Tibial artery (tissue), 4 donors: ENCODE measurements at places on chromosomes 7 and 10.
A peak's percentile ranks its signal among the peaks of the same experiment; 100 is the strongest.

GRCh38 chr10:30625080-30625479 lies 4.5 kb downstream of the LYZL2 start:
- no peaks in the 10 kb centered on the region for H3K36me3 ChIP-seq
- DNase-seq = no peak
- no peak overlapping the region for H3K4me3 ChIP-seq
- no peaks in the 10 kb centered on the region for H3K4me1 ChIP-seq

DNA sequence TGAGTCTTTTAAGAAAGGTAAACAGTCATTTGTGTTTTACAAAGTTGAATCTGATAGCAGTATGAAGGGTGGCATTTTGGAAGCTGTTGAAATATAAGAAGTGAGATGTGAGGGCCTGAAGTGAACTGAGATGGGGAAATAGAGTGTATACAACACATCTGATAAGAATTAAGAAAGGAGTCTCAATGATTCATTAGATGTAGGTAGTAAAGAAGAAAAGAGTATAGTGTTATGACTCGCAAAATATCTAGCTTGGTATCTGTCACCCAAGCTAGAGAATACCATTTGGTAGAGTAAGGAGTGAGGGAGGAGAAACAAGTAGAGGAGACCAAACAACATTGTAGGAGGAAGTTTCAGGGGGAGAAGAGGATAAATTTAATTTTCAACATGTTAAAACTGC lies 5.3 kb downstream of the PTPN12 start:
- DNase-seq = no peak
- peaks cover 63% of the 10 kb centered on the region for H3K4me1 ChIP-seq
- no peaks in the 10 kb centered on the region for H3K36me3 ChIP-seq
- H3K27ac ChIP-seq = no peak overlapping the region
- H3K4me3 ChIP-seq = no peak overlapping the region
- H3K27me3 ChIP-seq = no peaks in the 10 kb centered on the region

GRCh38 chr7:107644309-107644974 lies 16.2 kb upstream of the SLC26A4 start:
- DNase-seq = no peak
- no peaks in the 10 kb centered on the region for H3K27me3 ChIP-seq
- no peak overlapping the region for H3K27ac ChIP-seq

DNA sequence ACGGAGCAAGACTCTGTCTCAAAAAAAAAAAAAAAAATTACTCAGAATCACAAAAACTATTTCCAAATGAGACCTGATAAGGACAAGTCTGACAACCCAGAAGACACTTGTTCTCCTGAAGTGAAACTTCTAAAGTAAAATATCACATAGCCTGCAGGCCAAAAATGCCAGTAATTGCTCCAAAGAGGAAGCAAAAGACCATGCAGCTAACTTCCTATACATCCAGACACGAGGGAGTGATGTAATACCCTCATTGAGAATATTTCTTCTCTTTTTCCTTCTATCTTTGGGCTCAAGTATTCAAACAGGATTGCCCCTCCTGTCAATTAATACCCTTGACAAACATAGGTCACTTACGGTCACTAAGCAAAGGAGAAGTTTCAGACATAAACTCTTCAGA lies 31.2 kb downstream of the ARMH3 start:
- H3K4me3 ChIP-seq = no peak overlapping the region
- DNase-seq = no peak
- no peaks in the 10 kb centered on the region for H3K27me3 ChIP-seq
- H3K27ac ChIP-seq = no peak overlapping the region
- H3K36me3 ChIP-seq = peaks cover 67% of the 10 kb centered on the region

DNA sequence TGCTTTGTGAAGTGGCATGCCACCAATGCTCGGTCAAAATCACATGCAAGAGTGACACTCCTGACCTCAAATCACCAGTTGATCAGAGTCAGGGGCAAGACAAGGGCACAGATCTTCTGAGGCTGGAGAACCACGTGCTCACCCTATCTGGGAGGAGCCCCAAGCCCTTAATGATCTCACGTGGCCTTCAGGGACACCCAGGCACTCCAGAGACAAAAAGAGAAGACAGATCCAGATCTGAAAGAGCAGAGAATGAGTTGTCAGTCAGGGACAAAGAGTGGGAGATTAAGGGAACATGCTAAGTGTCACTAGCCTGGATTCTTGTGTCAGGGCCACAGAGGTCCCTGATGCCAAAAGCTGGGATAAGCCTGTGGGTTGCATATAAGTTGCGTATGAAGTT lies 134.3 kb downstream of the PLXNA4 start:
- H3K27me3 ChIP-seq = no peaks in the 10 kb centered on the region
- H3K36me3 ChIP-seq = no peaks in the 10 kb centered on the region
- H3K27ac ChIP-seq = no peak overlapping the region
- H3K4me3 ChIP-seq = no peak overlapping the region

- H3K27ac ChIP-seq = peak overlapping the region; percentile 72
- no peaks in the 10 kb centered on the region for H3K27me3 ChIP-seq
- H3K4me1 ChIP-seq = peaks cover 11% of the 10 kb centered on the region
- DNase-seq = no peak
- H3K4me3 ChIP-seq = peak overlapping the region; percentile 61
Measured at GRCh38 chr7:148964483-148965267, 63.6 kb downstream of the PDIA4 start.

DNA sequence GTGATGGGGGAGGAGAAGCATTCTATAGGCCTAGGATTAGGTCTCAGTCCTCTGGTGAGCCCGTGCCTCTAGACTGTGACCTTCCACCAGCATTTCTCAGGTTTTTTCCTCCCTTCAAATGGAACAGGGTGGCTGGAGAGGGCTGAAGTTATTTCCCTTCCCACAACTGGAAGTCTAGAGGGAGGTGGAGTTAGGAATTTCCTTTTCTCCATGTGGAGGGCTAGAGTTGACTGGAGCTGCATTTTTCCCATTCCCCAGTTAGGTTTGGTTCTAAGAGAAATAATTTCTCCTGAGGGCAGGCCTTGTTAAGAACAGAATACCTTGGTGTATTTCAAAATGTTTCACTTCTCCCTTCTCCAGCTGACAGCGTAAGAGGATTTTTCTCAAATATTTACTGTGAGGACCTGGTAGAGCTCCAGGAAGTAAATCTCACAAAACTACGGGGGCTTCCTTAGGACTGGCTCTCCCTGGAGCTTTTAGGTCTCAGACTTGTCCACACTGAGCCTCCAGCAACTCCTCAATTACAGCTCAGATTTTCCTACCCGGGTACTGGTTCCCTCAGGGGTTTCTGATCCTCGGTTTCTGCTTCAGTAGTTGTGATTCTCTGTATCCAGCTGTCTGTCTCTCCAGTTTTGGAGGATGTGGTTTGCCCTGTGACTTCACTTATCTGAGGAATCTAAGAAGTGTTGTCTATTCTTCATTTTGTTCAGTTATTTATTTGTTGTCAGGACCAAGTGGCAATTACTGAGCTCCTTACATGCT lies 6.0 kb upstream of the REEP3 start:
- H3K36me3 ChIP-seq = no peaks in the 10 kb centered on the region
- DNase-seq = no peak
- H3K4me1 ChIP-seq = peaks cover 10% of the 10 kb centered on the region
- peak overlapping the region; percentile 6 for H3K4me3 ChIP-seq

GRCh38 chr10:35781643-35782035 lies 139.5 kb upstream of the FZD8 start:
- no peak for DNase-seq
- H3K36me3 ChIP-seq = no peaks in the 10 kb centered on the region

DNA sequence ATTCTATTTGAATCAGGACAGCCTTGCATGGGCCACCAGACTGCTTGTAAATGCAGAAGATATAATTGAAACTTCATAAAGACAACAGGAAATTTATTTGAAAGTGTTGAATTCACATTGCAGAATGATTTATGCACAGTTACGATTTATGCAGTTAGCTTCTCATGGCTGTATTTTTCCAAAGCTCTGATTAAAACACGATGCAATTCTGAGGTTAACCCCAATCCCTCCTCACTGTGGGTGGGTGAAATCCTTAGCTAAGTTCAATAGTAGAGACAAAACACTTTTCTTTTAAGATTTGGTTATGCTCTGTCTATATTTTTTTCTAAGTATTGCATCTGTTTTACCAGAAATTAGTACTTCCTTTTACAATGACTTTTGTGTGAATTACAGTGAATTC lies 728.8 kb upstream of the IGFBP3 start:
- H3K27me3 ChIP-seq = no peaks in the 10 kb centered on the region
- H3K36me3 ChIP-seq = no peaks in the 10 kb centered on the region
- H3K4me3 ChIP-seq = no peak overlapping the region
- no peaks in the 10 kb centered on the region for H3K4me1 ChIP-seq

- DNase-seq = no peak
- H3K27me3 ChIP-seq = no peaks in the 10 kb centered on the region
- H3K36me3 ChIP-seq = no peaks in the 10 kb centered on the region
- peaks cover 6% of the 10 kb centered on the region for H3K4me1 ChIP-seq
Measured at GRCh38 chr10:4334015-4334414, 492.0 kb upstream of the AKR1E2 start.

GRCh38 chr7:123629281-123629680 lies 26.4 kb upstream of the LMOD2 start:
- no peaks in the 10 kb centered on the region for H3K27me3 ChIP-seq
- H3K4me1 ChIP-seq = no peaks in the 10 kb centered on the region
- DNase-seq = no peak
- no peak overlapping the region for H3K27ac ChIP-seq

DNA sequence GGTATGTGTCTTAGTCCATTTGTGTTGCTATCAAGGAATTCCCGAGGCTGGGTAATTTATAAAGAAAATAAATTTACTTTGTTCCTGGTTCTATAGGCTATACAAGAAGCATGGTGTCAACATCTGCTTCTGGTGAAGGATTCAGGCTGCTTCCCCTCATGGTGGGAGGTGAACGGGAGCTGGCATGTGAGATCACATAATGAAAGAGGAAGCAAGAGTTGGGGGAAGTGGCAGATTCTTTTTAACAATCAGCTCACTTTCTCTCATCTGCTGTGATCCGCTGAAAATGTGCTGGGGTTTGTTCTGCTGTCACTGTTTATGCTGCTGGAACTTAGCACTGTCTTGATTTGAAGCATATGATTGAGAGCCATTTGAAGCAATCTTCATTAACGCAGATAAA lies 730.0 kb upstream of the SORCS1 start:
- DNase-seq = no peak
- no peaks in the 10 kb centered on the region for H3K4me1 ChIP-seq
- no peaks in the 10 kb centered on the region for H3K27me3 ChIP-seq
- H3K27ac ChIP-seq = no peak overlapping the region
- H3K36me3 ChIP-seq = no peaks in the 10 kb centered on the region

- H3K27me3 ChIP-seq = no peaks in the 10 kb centered on the region
- H3K4me3 ChIP-seq = no peak overlapping the region
- peaks cover 15% of the 10 kb centered on the region for H3K4me1 ChIP-seq
- DNase-seq = no peak
Measured at GRCh38 chr10:130141878-130142277, 5.7 kb downstream of the GLRX3 start.

DNA sequence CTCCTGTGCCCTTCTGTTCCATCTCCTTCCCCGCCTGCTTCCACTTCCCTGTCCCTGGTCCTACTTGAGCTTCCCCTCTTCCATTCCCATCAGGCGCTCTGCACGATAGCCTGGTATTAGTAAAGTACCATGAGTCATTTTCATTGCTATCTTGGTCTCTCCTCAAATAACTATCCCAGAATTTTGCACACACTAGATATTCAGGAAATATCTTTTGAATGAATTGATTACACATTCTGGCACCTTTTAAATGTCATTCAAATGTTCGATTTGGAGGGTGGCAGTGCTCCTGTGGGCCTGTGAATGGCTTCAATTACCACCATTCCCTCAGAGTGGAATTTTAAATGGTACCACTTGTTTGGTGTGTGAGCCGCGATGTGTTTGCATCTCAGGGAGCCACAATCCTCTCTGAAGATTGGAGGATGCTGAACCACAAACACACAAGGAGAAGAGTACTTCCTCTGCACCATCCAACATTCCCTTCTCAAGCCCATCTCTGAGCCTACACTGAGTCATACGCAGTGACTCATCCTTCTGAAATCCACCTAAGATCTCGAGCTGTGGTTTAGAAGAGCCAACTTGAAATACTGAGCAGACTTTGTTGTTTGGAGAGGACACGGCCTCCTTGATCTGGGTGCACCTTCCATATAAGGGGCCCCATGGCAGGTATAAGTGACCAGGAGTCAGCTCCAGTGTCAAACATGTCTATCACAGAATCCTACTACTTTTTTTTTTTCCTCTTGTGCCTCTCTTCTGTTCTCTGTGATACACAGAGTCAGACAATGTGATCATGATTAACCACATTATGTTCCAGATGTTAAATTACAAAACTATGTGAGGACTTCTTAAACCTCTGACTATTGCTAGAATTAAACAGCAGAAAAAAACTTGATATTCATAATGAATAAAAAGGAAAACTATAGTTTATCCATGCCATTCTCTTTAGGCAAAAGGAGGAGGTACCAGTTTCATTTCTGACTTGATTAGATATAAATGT lies 81.9 kb downstream of the BMPER start:
- H3K4me1 ChIP-seq = no peaks in the 10 kb centered on the region
- peak; percentile 32 for DNase-seq
- H3K36me3 ChIP-seq = no peaks in the 10 kb centered on the region
- H3K4me3 ChIP-seq = no peak overlapping the region
- peak overlapping the region; percentile 34 for H3K27ac ChIP-seq

GRCh38 chr10:62632071-62632809 lies 172.3 kb upstream of the ADO start:
- H3K27me3 ChIP-seq = no peaks in the 10 kb centered on the region
- no peak overlapping the region for H3K27ac ChIP-seq
- peaks cover 6% of the 10 kb centered on the region for H3K4me1 ChIP-seq
- no peak overlapping the region for H3K4me3 ChIP-seq
- no peak for DNase-seq
- H3K36me3 ChIP-seq = no peaks in the 10 kb centered on the region

DNA sequence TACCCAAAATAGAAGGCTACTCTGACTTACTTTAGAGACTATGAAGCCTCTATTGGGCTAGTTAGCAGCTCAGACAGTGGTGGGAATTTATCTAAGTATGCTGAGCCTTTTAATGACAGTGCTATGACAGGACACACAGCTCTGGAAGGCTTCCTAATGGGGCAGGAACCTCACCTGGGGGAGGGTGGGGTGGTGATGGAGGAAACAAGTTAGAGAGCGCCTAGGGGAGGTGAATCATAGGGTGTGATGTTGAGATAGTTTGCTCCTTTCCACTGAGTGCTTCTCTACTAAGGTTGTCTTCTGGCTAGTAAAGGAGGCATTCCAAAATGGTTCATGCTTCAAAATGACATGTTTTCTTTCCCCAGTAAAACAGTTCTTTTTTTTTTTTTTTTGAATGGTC lies 42.1 kb downstream of the PPP1R9A start:
- no peaks in the 10 kb centered on the region for H3K4me1 ChIP-seq
- H3K27ac ChIP-seq = no peak overlapping the region
- no peak overlapping the region for H3K4me3 ChIP-seq
- no peak for DNase-seq

DNA sequence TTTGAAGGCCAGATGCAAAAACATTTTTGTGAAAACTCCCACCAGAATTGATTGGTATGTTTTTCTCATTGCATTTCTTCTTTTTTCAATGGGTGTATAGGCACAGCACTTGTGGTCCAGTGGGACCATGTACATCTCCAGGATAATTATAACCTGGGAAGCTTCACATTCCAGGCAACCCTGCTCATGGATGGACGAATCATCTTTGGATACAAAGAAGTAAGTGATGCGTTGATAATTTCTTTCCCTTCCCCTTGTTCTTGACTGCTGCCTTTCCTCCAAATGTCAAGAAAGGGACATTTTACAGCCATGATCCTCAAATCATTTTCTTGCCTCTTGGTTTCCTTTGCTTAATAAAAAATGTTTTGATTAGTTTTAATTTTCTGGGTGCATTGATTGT lies 331.5 kb downstream of the PLXDC2 start:
- no peak for DNase-seq
- H3K36me3 ChIP-seq = no peaks in the 10 kb centered on the region
- H3K27ac ChIP-seq = no peak overlapping the region
- H3K27me3 ChIP-seq = no peaks in the 10 kb centered on the region
- H3K4me3 ChIP-seq = no peak overlapping the region
- no peaks in the 10 kb centered on the region for H3K4me1 ChIP-seq

GRCh38 chr7:67813621-67814292 lies 817.1 kb downstream of the TYW1 start:
- H3K4me1 ChIP-seq = no peaks in the 10 kb centered on the region
- no peak overlapping the region for H3K27ac ChIP-seq
- H3K27me3 ChIP-seq = no peaks in the 10 kb centered on the region
- H3K4me3 ChIP-seq = no peak overlapping the region
